ENCODE measurements at places on chromosomes 5 and 9. TPM values are rescaled to one million over a fixed set of nuclear protein-coding genes. Genes with fewer than 3 reads are reported as not detected.

GRCh38 chr5:154138701-154139100 is 51.8 kb upstream of the GALNT10 start:
- peak; percentile 24 for DNase-seq

- no peak for DNase-seq
Observed at GRCh38 chr9:115025721-115026120, 92.2 kb downstream of the TNC start.

Gene SLIT3
- 6.7 TPM for total RNA-seq

Gene HTR1A
- not detected for total RNA-seq

GRCh38 chr5:11224436-11225187 is 463.6 kb upstream of the DAP start:
- no peak for DNase-seq

DNA sequence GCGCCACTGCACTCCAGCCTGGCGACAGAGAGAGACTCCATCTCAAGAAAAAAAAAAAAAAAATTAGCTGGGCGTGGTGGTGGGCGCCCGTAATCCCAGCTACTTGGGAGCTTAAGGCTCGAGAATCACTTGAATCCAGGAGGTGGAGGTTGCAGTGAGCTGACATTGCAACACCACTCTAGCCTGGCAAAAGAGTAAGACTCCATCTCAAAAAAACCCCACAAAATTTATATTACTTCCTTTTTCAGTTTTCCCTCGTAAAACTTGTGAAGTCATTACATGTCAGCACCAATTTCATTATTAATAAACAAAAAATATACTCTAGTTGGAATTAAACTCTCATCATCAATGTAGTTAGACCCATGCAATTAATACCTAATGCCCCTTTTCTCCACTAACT is 43.9 kb downstream of the SHLD3 start:
- no peak for DNase-seq

Gene SPINK7
- total RNA-seq: not detected

Gene PCDHGB5
- total RNA-seq: 15.2 TPM

GRCh38 chr9:112387115-112387514 is 7.2 kb downstream of the HSDL2 start:
- no peak for DNase-seq

Measured in body of pancreas (tissue), 4 donors.